ENCODE measurements at places on chromosomes 4 and X.

DNA sequence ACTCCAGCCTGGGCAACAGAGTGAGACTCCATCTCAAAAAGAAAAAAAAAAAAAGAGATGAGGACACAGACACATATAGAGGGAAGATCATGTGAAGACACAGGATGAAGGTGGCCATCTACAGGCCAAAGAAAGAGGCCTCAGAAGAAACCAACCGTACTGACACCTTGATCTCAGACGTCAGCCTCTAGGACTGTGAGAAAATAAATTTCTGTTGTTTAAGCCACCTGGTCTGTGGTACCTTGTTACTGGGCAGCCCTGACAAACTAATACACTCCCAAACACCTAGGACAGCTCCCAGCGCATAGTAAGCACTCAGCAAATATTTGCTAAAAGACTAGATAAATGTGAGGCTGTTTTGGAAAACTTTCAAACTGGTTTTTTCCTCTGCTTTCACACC, 59.2 kb upstream of the SMIM10 start:
- DNase-seq, result no peak

DNA sequence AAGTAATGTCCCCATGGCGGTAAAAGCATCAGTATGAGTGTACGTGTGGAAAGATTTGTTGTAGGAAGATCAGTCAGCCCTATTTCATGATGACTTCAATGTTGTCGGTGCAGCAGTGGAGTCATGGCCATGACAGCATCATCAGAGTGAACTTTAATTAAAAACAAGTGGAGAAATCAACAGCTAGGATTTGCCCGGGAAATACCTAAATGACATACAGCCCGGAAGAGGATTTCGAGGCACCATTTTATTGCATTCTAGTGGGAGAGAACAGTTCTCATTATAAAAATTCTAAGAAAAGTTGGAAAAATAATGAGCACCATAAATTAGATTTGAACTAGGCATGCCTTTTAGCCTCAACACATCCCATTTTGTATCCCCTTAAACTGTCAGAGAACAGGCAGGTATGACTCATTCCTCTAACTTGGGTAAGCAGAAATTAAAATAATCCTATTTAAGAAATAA, 170.1 kb downstream of the SHROOM3 start:
- no peak for DNase-seq

DNA sequence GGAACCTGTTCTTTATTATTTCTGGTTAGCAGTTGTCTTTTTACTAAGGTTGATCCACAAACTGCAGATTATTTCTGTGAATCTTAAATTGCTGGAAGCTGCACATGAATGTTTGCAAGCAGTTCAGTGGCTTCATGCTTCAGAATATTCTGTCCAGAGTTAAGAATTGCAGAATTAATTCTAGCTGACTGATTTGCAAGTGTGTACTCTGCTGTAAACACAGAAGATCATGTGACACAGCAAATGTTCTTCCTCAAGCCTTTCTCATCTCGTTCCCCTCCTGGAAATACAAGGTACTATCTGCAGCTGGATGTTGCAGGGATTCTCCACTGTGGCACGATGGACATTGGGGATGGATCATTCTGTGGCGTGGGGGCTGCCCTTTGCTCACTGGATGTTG, 16.8 kb upstream of the CLTRN start:
- no peak for DNase-seq

- no peak for DNase-seq
Measured at GRCh38 chr4:85409251-85409650, 65.7 kb upstream of the ARHGAP24 start.

GRCh38 chr4:145482209-145483037, 770 bp downstream of the SMAD1 start:
- peak; percentile 43 for DNase-seq

DNA sequence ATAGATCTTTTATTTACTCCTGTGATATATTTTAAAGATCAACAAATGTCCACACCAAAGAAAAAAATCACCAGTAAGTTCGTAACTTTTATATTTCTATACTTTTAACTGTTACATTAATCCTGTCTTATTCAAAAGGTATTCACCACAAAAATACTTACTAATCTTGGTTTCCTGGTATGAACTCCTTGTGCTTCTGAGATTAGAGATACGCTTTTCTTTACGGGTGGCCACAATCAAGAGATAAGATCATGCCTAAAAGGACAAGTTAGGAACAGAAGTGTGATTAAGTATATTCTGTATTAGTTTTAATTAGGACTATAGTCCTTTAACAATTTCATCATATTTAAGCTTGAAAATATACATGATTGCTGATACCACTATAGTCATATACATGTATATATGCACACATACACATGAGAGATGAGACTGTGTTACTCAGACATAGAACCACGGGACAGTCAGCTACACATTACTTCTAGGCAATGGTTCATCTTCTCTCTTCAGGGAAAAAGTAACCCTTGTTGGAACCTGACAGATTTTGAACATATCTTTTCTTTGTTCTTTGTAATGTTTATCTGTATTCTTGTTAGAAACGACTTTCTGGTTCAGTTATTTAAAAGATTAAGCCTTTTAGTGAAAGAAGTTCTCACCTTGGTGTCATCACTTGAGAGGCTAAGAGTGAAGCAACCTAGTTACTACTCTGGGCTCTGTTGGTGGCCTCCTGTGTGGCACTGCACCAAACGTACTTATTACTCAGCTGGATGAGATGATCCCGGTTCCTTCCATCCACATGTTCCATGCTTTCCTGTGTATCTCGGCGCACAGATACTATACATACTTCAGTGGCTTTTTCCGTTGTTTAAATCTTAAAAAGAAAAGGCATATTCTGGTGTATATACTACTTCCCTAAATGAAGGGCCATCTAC, 146.1 kb downstream of the CBR4 start:
- DNase-seq, result no peak

DNA sequence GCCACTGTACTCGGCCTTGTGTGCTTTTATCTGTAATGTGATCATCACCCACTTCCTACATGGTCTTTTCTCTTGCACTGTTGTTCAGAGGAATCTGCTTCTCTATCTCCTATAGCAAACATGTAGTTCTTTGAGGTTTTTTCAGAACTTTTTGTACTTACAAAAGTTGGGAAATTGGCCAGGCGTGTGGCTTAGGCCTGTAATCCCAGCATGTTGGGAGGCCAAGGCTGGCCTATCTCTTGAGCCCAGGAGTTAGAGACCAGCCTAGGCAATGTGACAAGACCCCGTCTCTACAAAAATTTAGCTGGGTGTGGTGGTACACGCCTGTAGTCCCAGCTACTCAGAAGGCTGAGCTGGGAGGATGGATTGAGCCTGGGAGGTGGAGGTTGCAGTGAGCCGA, 30.4 kb downstream of the TAF1 start:
- DNase-seq, result no peak

DNA sequence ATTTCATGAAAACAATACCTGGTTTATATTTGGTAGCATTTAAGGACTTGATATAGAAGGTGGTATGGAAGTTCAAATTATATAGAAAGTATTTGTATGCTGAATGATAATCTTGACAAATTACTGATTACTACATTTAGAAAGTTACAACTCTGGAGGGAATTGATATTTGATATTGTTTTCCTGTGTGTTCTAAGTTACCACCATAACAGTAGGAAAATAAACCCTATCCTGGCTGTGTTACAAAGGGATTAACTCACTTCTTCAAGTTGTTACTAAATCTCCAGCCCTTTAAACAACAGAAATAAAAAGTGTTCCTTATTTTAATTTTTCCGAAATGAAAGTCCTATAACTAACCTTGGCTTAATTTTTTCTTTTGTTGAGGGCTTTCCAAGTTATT, 36.6 kb downstream of the FHL1 start:
- no peak for DNase-seq

- DNase-seq, result no peak
Measured at GRCh38 chr4:186953599-186954260, 230.1 kb upstream of the FAT1 start.

- DNase-seq, result no peak
Measured at GRCh38 chr4:56728512-56728911, 47.4 kb upstream of the HOPX start.

- no peak for DNase-seq
Measured at GRCh38 chr4:53453385-53453784, 75.9 kb downstream of the FIP1L1 start.

- no peak for DNase-seq
Measured at GRCh38 chrX:3143043-3143799, 102.0 kb downstream of the ARSF start.

DNA sequence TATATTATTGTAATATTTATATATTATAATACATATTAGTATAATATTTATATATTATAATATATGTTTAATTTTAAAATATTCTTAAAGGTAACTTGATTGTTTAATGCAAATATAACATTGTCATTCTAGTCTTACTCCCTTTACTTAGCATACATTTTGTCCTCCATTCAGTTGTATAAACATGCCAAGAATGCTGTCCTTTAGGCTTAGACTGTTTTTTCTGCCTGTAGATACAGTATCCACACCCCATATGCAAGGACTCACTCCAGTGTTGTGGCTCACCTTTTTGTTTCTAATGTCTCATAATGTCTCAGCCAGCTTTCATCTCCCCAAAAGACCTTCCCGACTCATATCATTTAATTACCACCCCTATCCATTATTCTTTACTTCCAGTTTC, 2110.0 kb downstream of the PCDH7 start:
- no peak for DNase-seq

- DNase-seq, result no peak
Measured at GRCh38 chrX:69616457-69617203, 717 bp downstream of the EDA start.

DNA sequence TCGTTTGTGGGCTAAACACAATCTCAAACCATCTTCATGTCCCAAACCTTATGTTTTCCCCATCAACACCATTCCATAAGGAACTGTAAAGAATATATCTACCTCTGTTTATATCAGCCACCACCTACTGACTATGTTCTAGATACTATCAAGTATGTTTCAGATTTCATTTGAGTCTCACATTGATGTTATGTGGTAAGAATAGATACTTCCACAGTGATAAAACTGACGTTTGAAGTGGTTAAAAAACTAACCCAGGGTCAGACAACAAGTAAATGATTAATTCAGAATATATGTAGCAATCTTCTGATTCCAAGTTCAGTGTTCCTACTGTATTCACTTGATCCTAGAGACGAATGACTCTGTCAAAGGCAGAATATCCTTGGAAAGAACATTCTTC, 156.8 kb upstream of the RASGEF1B start:
- DNase-seq, result no peak

DNA sequence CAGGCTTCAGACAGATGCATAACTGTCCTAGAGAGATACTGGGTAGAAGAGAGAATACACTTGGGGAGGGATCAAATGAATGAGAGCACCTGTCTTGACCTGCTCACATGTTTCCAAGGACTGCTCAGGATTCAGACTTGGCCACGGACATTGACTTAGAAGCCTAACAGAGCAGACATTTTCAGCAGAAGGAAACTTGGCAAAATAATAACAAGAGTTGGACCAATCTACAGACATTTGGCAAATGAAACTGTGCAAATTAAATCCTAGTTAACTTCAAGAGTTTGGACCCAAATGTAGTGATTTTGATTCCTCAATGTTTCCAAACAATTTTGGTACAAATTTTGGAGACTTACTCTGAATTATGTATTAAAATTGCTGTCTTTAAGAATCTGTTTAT, 223.9 kb downstream of the CAMK2D start:
- no peak for DNase-seq

DNA sequence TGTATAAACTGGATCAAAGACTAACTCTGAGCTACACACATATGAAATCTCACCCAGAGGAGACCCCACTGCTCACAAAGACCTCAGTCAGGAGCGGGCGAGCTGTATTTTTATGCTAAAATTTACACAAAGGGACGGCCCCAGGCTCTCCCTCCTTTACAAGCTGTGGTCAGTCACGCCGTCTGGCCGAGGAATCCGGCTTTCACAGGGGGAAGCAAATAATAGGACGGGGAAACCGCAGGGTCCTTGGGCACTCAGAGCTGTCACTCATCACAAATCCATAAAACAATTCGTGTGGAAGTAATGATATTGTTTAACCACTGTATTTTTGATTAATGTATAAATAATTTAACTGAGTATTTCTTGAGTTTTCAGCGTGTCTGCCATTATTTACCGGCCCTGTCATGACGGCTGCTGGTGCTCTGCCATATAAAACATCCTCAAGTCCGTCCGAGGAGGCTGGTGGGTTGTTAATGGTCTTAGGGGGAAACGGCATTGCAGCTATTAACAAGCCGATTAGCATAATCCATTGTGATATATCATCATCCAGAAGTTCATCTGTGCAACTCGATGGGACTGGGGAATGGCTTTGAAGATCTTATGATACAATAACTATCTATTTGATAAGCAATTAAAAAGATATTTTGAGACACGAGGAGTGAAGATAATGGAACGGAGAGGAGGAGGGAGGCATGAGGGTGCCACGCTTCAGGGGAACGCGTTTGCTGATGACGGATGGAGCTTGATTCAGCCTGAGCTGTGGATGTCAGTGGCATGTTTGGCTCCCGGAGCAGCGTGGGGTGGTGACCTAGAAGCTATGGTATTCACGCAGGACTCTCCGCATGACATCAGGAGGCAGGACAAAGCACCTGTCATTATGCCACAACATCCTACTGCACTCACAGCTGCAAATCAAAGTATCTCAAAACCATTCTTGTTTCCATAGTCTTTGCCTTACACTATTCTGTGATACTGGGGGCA, 150.9 kb downstream of the SHOX start:
- no peak for DNase-seq

DNA sequence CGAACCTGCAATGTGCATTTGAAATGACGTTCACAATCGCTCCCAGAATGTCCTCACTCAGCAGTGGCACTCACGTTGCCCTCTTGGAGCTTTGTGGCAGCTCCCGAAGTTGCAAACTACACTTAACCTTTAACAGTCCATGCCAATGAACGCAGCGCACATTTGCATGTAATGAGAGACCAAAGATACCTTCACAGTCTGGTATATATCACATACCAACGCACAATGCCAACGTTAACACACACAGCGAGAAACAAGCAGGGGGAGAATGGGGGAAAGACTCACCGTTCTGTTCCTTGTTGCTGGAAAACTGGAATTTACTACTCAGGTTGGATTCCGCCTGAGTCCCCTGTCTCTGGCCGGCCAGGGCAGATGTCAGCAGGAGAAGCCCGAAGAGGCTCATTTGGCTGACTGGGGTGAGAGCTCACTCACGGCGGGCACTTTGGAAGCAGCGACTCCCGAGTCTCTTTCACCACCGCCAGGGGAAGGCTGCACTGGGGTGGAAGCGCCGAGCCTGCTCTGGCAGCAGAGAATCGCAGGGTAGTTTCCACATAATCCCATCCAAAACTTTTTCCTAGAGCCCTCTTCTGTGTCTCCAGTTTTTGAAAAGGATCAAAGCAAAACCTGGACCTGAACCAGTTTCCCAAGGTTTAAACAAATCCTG, 966 bp downstream of the PDGFC start:
- peak; percentile 58 for DNase-seq

GRCh38 chrX:103811858-103812257, 20.2 kb downstream of the RAB9B start:
- DNase-seq, result no peak

GRCh38 chr4:123229286-123229685, 167.3 kb upstream of the SPRY1 start:
- peak; percentile 15 for DNase-seq

Data from PC-9 (cell line).